Esophagus squamous epithelium (tissue), 5 donors: ENCODE measurements at places on chromosomes 3 and 15.

DNA sequence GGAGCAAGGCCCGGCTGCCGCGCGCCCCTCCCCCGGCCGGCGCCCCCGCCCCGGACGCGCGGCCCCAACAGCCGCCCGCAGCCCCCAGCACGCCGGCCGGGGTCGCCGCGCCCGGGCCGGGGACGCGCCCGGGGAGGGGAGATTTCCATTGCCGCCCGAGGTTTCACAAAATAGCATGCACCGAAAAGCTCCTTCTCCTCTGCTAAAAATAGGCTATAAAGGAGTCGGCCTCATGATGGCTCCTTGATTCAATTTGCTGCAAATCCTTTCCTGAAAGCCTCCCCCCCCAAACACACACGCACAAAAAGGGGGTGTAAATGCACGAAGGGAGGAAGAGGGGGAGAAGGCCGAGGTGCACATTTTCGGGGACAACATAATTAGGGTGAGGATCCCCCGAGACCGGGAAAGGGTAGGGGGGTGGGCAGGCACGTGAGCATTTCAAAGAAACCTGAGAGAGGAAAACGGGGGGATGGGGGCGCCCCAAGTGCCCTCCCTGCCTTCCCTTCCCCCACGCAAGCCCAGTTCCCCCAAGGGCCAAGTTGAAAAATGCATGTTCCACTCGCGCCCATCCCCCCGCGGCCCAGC is 734 bp downstream of the TBL1XR1 start:
- DNase-seq: peak; percentile 15

DNA sequence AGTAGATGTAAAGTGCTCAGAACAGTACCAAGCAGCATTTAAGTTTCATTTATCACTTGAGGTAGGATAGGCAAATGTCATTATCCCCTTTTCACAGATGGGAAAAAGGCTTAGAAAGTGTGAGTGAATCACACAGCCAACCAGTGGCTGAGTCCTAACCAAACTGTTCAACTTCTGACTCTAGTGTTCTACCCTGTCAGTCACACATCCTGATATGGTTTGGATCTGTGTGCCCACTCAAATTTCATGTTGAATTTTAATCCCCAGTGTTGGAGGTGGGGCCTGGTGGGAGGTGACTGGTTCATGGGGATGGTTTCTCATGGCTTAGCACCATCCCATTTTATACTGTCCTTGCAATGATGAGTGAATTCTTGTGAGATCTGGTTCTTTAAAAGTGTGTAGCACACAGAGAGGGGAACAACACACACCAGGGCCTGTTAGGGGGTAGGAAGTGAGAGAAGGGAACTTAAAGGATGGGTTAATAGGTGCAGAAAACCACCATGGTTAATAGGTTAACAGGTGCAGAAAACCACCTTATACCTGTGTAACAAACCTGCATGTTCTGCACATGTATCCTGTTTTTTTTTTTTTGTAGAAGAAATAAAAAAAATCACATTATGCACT is 304.7 kb downstream of the SUCLG2 start:
- no peak for DNase-seq

DNA sequence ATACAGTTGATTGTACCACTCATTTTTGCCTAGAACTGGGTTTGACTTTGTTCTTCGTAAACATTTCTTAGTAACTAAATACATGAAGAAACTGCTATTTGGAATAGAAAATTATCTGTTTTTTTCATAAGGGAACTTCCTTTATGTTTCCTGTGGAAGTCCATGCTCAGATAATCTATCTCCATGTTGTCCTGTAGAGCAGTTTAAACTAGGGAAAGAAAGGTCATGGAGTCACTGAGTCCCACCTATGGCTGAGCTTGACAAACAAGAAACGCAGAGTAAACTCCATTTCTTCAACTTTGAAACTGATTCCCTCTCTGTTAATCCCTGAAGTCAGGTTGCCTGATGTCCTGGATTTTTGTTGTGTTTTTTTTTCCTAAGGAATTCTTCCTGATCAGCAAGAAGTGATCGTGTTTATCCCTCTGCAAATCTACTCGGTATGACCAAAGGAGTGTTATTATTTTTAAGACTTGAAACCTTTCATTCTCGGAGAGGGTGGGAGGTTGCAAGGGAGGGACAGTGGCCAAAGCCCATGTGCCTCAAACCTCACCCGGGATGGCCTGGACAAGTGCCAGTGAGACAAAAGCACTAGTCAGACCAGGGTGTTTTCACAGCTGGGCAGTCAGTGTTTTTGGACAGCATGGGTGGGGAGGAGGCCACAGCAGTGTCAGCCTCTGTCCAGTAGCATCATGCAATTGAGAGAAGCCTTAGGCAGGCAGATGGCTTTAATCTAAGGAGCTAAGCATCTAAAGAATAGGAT is 129.8 kb upstream of the PHLDB2 start:
- no peak for DNase-seq

DNA sequence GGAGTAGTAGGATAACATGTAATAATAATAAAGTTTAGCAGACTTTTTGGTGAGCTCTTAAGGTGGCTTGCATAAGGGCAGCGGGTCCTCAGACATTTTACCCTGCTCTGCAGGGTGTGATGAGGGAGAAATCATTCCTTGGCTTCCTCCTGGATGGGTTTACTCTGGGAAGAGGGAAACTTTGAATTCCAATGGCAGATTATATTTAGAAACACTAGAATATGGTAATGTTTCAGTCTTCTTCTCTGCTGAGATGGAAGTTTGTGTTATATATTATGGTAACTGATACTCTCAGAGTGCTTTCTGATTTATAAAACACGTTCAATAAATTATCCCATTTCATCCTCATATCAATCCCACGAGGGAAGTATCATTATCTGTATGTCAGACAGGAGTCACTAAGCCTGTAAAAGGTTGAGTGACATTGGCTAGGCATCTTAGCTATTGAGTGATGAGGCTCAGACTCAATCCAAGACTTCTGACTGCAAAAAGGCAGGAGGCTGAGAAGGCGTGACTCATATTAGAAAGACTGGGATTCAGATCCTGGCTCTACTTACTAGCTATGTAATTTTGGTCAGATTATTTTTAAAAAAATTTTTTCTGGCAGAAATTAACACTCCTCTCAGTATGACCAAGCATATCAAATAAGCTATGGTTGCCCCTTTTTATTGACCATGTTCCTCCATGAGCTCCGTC is 19.3 kb downstream of the PDIA5 start:
- no peak for DNase-seq

GRCh38 chr3:171673951-171674350 is 136.3 kb downstream of the PLD1 start:
- DNase-seq: no peak

DNA sequence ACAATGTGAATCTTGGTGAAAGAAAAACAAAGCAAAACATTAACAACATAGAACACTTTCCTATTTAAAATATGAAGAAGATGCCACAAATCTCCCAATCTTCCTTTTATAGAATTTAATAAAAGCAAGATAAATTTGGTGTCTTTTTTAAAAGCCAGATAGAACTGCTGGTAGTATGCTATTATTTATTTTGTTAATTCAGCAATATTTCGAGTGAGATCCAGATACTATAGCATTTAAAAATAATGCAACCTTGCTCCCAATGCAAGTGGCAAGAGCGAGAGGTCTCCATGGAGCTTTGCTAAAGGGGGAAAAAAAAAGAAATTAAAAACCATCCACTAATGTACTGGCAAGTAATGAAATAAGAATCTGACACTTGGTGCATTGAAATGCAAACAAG is 121.8 kb downstream of the IL20RB start:
- no peak for DNase-seq

DNA sequence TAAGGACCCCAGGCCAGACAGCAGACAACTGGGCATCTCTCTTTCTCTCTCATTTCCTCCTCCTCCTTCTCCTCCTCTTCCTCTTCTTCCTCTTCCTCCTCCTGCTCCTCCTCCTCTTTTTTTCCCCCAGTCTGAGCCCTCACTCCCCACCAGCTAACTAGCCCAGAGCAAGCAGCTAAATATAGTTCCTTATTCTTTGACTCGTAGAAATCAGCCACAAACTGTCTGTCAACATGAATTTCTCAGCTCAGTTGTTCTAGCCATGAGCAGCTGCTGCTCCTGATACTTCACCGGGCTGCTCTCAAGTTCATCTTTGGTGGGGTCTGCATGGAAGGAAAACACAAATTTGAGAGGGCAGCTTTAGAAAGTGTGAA is 19.2 kb upstream of the LOXL1 start:
- DNase-seq: no peak

- no peak for DNase-seq
Measured at GRCh38 chr3:178736300-178736699, 200.1 kb downstream of the KCNMB2 start.

DNA sequence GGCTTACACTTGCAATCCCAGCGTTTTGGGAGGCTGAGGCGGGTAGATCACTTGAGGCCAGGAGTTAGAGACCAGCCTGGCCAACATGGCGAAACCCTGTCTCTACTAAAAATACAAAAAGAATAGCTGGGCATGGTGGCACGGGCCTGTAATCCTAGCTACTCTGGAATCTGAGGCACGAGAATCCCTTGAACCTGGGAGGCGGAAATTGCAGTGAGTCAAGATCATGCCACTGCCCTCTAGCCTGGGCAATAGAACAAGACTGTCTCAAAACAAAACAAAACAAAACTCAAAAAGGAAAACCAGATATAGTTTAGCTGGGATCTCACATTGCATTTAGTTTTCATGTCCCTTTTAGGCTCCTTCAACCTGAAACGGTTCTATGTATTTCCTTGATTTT is 2.9 kb upstream of the USP50 start:
- no peak for DNase-seq
